Neural progenitor cell (in vitro differentiated cells): ENCODE measurements at places on chromosomes 7 and 10.

DNA sequence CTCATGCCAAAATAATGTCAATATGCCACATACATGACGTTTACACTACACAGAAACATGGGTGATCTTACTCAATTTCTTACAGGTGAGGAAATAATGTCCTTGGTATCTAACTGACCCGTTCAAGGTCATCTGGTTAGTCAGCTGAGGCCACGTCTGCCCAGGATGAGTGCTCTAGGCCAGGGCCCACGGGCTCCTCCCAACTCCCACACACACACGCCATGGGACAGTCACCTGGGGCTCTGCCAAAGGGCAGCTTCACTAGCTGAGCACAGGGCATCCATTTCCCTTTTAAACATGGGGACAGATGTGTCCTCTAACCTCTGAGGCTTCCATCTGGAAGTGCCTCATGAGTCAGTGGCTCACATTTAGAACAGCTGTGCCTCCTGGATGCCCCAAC is 123.9 kb downstream of the TNS3 start:
- DNase-seq, result no peak

- DNase-seq, result no peak
Observed at GRCh38 chr7:6489612-6490011, 41.9 kb upstream of the DAGLB start.

DNA sequence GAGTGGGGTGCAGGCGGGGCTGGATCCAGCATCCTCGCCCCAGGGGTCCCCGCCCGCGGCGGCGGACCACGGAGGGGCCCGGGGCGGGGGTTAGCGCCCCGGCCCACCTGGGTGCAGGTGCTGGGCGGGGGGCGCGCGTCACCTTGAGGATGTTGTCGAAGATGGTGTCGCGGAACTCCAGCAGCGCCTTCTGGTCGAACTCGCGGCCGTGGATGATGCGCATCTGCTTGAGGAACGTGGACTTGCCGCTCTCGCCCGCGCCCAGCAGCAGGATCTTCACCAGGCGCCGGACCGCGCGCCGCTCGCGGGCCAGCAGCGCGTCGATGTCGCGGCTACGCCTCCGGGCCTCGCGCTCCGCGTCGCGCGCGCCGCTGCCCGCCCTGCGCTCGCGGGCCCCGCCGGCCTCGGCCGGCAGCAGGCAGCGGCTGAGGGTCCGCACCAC is 376 bp downstream of the GNA12 start:
- DNase-seq, result no peak

- no peak for DNase-seq
Observed at GRCh38 chr10:89795840-89796239, 94.5 kb downstream of the KIF20B start.

- no peak for DNase-seq
Observed at GRCh38 chr10:128063736-128064107, 62.5 kb downstream of the MKI67 start.

- DNase-seq, result no peak
Observed at GRCh38 chr10:4016214-4016740, 231.3 kb upstream of the KLF6 start.

DNA sequence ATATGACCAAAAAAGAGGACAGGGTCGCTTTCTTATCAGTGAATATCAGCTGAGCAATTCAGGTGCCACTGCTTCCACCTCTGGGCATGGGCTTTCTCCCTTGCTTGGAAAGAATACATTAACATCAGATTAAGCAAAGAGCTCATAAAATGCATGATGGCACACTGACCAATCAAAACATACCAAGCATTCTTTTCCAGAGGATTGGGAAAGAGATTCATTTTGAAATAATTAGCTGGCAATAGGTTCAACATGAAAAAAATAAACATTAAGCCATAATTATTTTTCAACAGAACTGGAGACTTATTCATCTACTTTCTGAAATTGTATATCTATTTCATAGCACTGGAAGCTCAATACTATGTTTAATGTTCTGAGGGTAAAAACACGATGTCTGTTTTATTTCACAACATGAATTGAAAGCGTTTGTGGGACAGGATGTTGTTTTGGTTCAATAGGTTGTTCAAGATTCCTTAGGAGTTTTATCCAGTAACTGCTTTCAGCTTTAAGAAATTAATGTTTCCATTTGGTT is 53.2 kb downstream of the TFAM start:
- no peak for DNase-seq

- no peak for DNase-seq
Observed at GRCh38 chr7:100804681-100805431, 22.5 kb downstream of the EPHB4 start.

- DNase-seq, result no peak
Observed at GRCh38 chr7:116998567-116999175, 45.4 kb downstream of the ST7 start.

GRCh38 chr7:102981451-102981850 is 68.7 kb downstream of the LRRC17 start:
- no peak for DNase-seq

DNA sequence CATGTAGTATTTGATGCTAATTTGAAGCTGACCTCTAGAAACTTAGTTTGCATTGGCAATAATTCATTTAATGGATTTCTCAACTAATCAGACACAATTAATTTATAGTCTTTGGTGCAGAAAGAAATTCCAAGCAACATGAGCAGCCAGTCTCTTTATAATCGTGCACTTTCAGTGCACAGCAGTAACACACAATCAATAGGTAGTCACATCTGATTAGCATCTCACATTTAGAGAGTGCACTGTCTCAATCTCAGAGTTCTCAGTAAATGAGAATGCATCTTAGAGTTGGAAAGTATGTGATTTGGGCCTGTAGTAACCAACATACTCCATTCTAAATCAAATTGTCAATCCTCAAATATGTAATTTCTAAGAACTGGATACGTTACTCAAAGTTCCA is 377.6 kb downstream of the POM121L12 start:
- DNase-seq, result no peak

DNA sequence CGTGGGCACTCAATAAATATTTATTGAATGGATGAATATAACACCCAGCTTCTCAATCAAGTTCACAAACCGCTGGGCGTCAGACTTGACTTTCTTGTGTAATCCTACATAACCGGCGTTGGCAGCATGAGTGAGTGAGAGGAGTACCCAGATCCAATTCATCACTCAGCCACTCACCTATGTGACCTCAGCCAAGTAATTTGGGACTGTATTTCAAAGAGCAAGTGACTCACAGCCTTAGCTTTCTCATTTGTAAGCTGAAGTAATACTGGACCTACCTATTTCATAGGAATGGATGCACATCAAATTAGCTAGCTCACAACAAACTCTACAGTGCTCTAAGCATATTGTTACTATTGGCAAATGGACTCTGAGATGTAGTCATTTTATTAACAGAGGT is 53.8 kb upstream of the FAM204A start:
- DNase-seq, result no peak

DNA sequence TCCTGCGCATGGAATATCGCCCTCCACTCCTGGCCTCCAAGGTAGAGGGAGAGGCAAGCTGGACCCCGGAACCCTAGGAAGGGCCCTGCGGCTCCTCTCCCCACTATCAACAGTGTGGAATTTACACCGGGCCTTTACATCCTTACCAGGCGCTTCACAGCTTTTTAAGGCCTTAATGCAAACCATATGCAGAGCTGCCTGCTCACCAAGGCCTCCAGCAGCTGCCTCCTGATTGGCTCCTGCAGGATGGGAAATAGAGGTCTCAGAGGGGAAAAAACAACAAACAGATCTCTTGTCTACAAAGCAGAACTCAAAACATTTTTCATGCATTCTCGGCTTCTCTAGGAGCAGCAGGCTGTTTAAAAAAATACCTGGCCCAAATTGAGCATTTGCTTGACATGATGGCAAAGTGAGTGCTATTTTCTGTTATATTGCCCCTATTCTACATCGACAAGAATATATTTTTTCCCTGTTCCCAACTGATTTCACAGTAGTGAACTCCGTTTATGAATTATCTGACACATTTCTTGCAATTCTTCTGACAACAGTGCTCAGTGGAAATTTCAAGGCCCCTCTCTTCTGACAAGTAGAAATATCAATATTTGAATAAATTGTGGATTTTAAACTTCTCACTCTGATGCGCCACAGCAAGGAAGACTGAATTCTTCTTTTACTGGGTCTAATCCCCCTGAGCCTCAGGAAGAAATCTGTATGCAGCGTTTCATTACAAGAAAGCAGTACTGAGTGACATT is 51.7 kb downstream of the EBF3 start:
- no peak for DNase-seq

DNA sequence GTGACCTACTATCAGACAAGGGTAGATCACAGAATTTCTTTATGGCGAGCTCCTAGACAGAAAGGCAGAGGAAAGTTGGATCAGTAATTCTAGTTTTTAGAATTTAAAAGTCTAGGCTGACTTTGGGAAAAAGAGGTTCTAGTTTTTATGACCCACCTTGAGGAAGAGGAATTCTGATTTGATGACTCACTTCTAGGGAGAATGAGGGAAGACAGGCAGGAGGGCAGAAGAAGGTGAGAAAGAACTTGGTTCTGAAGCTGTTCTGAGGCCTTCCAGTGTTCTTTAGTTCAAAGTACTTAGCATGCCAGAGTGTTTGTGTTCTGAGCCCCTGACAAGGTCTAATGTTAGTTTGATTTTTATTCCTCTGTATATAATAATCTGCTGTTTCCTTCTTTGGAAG is 97.2 kb downstream of the PODXL start:
- no peak for DNase-seq

GRCh38 chr10:119299531-119299930 is 92.2 kb downstream of the GRK5 start:
- no peak for DNase-seq
